ENCODE measurements at places on chromosomes 13 and 19.

- peak; percentile 53 for DNase-seq
Observed at GRCh38 chr19:46787331-46788261, 798 bp downstream of the SLC1A5 start.

DNA sequence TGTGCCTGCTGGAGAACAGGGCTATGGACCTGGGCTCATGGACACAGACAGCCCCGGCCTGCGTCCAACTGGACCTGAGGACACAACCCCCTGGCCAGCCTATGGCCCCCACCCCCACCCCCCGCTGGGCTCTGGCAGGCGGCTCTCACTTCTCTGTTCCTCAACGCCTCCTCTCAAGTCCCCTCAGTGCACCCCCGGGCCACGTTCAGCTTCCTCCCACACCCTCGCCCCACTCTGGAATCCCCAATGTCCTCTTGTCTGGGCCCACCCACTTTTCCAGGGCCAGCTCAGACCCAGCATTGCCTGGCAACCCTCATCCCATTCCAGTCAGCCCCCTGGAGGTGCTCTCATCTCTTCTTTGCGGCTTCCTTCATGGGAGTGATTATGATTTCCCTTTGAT, 130.2 kb upstream of the SPACA7 start:
- no peak for DNase-seq

DNA sequence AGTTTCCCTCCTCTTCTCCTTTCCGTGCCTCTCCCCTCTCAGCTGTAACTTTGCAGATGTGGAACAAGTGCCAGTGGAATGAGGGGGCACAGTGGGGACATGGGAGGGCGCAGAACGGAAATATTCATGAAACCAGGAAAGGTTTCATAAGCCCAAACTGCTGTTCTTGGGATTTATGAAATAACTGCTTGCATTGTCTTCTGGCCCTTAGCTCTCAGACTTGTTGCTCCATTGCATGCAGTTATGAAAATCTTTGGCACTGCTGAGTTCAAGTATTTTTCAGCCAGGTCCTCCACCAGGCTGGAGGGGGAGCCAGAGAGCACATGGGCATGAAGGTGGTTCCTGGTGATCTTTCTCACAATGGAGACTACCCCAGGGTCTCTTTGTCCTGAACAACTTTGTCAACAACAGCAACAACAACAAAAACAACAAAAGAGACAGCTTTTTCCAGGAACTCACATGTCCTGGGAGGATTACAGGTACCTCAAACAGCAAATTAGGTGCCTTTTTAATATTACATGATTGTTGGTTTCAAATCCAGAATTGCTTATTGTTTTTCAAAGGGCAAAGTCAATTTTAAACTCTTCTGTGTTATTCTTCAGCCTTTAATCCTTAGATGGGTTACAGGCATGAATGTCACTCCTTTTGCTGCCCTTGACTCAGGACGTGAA, 1.5 kb downstream of the RGCC start:
- DNase-seq = peak; percentile 80

DNA sequence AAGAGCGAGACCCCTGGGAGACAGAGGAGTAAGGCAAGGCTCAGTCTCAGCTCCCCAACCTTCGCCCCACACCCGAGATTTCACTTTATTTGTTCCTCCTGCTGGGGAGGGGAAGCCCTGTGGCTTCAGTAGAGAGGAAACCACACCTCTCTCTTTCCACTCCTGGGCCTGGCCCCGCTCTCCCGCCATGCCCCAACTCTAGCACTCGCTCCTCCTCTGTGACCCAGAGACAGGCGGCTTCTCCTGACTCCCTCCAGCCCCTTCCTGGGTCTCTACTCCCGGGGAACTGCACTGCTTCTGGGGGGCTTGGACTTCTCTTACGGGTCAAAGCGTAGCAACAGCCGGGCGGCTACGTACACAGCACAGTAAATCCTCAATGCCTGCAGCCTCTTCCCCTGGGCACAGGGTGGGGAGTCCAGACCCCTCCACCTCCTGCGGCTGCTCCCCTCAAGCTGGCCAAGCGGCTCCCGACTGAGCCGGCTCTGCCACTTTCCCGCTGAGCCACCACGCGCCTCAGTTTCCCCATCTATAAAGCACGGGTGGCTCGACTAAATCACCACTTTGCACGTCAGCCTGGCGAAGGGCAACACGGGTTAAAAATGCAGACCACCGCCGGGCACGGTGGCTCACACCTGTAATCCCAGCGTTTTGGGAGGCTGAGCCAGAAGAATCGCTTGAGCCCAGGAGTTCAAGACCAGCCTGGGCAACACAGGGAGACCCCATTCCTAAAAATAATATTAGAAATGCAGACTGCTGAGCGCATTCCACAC, 1.4 kb downstream of the RNF126 start:
- peak; percentile 91 for DNase-seq

GRCh38 chr19:10292206-10292788, 2.5 kb downstream of the ICAM5 start:
- peak; percentile 93 for DNase-seq

DNA sequence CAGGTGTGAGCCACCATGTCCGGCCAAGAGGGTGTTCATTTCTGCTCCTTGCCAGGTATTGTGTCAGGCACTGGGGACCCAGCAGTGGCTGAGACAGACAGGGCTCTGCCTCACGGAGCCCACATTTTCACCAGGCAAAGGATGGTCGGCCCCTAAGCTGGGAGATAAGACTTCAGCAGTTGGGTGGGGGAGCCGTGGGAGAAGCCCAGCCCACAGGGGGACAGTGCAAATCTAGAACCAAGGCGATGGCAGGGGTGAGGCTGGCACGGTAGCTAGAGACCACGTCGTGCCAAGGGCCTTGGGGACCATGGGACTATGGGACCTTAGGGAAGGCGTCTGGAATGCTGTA, 8.3 kb downstream of the LSR start:
- DNase-seq = no peak

DNA sequence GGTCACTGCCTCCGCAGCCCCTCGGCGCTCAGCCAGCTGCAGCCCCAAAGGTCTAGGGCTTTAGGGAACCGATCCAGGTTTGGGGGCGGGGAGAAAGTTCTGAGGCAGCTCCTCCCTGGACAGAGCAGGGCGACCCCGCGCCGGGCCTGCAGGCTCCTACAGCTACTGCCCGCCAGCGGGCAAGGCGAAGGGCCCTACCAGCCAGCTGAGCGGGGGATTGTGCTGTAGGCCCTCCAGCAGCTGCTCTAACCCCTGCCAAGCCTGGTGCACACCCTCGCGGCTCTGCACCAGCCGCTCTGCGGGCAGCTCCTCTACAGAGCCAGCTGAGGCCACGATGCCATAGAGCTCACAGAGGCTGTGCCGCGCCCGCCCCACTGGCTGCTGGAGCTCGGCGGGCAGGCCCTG, 14.0 kb downstream of the PLIN4 start:
- DNase-seq = no peak

DNA sequence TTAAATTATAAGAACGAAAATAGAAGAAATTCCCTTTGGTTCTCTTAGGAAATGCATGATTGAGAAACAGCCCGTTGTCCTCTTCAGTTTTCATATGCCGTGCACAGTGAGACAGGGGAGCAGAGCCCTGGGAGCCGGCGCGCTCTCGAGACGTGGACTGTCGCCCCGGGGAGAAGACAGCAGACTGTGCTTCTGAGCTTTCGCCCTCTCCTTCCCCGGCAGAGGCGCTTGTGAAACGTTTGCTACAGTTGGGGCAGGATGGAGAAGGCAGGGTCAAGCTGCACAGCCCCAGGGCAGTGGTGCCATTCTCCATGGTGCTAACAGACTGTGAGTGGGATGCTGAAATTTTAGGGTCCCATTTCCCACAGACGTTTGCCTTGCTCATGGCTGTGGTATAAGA, 192.2 kb upstream of the KL start:
- no peak for DNase-seq

DNA sequence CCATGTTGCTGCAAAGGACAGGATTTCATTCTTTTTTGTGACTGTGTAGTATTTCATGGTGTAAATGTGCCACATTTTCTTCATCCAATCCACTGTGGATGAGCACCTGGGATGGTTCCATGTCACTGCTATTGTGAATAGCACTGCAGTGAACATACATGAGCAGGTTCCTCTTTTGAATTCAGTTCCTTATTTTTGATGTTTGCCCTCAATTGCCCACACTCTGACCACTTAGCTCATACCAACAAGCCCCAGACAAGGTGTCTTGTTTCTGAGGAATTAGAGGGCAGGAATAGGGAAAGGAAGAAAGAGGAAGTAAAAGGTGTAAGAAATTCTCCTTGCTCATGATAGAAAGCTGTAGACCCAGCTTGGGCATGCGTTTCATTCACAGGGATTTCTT, 244.2 kb upstream of the ZNF507 start:
- no peak for DNase-seq

DNA sequence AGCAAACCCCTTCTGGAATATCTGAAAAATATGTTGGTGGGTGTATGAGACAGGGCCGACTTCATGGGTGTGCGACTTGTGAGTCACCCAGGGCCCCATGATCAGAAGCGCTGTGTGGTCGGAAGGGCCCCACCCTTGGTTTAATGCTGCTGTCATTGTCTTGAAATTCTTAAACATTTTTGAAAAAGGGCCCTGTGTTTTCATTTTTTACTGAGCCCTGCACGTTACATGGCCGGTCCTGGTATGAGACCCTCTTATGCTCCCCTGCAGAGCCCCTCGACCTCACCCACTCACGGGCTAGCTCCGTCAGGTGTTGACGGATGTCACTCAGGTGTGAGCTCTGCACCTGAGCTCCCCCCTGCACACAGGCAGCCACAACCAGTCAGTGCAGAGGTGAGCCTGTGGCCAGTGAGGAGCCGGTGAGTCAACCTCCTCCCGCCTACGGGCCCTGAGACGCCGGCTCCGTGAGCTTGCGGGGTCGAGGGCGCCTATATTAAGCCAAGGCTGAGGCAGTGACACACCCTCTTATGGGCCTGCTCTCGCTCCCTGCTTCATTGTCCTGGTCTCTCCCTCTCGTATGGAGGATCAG, 27.7 kb downstream of the GADD45B start:
- no peak for DNase-seq

DNA sequence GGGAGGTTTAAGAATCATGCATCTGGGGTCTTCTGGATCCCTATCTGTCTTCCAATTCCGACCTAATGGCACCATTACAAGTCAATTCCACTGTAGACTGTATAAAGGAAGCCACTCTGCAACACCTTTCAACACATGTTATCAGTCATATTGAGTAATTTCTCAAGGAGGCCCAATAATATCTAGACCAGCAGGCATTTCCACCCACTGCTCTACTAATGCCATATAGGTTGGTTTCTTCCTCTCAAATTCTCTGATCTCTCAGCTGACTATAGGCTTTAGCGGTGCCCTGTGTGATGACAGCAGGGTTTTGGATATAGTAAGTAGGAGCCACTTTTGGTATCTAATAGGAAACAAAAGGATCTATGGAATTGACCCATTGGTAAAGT, 12.4 kb upstream of the ITM2B start:
- no peak for DNase-seq

DNA sequence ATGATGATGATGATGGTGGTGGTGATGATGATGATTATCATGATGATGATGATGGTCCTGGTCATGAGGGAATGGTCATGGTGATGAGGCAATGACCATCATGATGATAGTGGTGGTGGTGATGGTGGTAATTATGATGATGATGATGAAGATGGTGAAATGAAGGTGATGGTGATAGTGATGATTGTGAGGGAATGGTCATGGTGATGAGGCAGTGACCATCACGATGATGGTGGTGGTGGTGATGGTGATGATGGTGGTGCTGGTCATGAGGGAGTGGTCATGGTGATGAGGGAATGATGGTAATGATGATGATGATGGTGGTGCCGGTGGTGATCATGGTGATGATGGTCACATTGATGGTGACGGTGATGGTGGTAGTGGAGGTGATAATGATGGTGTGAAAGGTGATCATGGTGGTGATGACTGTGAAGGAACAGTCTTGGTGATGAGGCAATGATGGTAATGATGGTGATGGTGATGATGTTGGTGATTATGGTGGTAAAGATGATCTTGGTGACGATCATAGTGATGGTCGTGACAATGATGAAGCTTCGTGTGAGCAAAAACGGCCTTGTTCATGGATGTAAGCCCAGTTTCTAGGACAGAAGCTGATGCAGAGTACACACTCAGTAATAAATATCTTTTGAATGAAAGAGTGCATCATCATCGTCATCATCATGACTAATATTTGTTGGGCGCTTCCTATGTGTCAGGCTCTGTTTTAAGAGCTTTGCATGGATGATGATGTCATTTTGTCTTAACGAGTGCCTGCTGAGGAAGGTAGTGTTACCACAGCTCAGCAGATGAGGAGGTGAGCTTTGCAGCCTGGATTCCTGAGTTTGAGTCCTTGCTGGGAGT, 17.3 kb downstream of the SBK2 start:
- no peak for DNase-seq

DNA sequence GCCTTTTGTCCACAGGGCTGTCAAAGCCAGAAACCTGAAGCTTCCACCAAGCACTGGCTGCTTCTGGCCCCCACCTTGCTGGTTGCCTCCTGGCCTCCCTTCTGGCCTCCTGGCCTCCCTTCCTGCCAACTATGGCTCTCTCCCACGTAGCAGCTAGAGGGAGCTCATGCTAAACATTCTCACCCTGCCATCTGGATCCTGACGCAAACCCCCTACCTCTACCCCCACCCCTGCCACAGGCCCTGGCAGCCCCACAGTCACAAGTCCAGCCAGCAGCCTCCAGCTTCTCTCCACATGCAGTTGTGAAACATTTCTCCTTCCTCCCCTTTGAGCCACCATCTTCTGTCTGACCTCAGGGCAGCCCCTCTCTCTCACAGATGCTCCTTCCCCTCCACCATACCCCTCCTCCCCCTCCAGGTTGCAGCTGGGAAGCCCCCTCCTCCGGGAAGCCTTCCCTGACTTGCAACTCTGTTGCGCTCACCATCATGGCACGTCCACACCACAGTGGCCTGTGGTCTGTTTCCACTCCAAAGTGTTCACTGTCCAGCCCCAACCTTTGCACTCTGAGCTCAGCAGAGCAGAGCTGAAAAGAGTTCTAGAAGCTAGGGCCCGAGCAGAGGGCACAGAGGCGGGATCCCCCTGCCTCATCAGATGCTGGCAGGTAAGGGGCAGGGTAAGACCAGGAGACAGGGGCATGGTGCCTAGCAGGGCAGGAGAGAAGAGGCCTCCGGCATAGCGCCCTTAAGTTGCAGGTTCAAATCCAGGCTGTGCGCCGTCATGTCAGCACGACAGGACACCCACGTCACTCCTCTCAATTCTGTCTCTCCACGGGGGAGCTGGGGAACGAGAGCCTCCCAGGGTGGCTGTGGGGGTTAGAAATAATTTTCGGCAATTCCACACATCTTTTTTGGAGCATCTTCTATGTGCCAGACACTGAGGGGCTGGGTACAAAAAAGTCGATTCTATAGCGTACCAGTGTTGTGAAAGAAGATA, 7.3 kb downstream of the ADGRL1 start:
- DNase-seq = no peak

DNA sequence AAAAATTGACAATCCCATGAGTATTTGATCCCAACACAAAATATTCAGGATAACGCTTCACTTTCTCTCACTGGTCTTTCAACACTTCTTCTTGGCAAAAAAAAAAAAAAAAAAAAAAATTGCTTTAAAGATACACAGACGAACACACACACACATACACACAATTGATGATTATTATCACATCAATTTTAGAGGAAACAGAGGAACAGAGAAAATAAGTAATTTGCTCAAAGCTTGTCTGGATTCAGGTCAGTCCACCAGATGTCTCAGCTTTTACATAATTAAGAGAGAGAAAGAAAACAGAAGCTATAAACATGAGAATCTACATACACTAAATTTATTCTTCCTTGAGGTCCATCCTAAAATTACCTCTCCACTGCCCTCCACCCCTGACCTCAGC, 183.4 kb downstream of the MZT1 start:
- no peak for DNase-seq

Measured in GM20000 (cell line).